T-helper 9 cell (primary cell): ENCODE measurements at places on chromosomes 12 and 14.

- DNase-seq: no peak
These were observed 459.6 kb downstream of the ZFP36L1 start for GRCh38 chr14:68333262-68333661.

- peak; percentile 4 for DNase-seq
These were observed 58.2 kb downstream of the DICER1 start for GRCh38 chr14:95098984-95099599.

DNA sequence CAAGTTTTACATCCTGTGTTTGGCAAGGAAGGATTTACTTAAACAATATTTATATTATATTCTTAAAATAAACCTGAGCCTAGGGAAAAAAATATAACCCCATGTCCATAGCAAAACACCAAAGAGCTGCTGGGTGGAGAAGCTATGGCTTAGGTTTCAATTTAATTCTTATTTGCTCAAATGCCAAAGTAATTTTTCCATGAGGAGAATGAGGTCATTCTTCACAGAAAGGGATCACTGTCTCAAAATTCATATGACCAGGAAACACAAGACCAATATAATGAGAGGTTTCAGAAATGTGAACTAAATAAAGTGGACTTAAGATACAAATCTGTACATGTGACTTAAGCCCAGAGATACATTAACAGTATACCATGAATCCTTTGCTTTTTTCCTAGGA lies 195.0 kb downstream of the PHLDA1 start:
- DNase-seq: no peak

DNA sequence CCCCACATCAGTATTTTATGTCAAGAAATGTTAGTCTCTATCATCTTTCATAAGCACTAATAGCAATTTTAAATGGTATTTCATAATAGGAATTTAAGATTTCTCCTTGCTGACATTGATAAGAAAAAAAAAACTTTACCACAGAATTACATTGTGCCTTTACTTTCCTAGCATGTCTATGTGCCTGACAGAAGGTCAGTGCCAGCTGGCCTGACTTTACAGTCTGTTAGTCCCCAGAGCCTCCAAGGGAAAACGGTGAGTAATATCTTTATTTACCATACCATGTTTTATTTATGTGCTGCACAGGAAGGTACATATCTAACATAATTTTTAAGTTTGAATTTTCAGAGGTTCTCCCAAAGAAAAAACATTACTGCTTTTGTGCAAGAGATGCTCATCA lies 152.0 kb upstream of the AEBP2 start:
- no peak for DNase-seq

- no peak for DNase-seq
These were observed 22.9 kb upstream of the CTDSP2 start for GRCh38 chr12:57869298-57869926.

DNA sequence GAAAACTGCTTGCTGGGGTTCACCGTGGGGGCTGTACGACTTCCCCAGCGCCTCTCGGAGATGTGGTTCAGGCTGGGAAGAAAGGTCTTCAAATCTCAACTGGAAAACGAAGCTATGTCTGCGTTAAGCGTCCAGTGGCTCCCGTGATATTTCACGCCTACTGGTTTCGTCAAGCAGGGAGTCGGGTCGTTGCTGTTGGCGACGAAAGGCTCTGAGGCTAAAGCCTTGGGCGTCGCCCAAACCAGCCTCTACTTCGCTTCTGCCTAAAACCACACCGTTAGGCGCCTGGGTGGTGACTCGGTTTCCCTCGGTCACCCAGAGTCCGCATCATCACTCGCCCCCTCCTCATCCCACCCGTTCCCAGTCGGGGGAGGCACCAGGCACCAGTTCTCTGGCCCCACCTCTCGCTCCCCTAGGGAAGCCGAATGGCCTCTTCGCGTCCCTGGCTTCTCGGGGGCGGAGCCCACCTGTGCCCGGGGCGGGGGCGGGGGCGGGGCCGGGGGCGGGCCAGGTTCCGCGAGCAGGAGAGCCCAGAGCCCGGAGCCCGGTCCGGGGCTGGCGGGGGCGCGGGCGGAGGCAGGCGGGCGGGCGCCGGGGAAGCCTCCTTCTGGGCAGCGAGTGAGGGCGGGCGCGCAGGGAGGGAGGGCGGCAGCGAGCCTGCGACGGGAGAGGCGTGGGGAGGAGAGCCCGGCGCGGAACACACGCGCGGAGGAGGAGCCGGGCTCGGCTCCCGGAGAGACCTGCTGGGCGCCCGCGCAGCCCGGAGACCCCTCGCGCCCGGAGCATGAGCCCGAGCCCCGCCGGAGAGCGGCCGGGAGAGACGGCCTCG lies at the start of gene B4GALNT3:
TSS of gene B4GALNT3 (plus strand) at position 510 of the 829 bp plus-strand sequence. CDS start 438 bp downstream, outside the sequence.
- peak; percentile 33 for DNase-seq

GRCh38 chr14:104091927-104092771 lies 6.6 kb downstream of the ASPG start:
- DNase-seq: no peak

GRCh38 chr12:91203610-91204009 lies 21.0 kb upstream of the DCN start:
- no peak for DNase-seq

DNA sequence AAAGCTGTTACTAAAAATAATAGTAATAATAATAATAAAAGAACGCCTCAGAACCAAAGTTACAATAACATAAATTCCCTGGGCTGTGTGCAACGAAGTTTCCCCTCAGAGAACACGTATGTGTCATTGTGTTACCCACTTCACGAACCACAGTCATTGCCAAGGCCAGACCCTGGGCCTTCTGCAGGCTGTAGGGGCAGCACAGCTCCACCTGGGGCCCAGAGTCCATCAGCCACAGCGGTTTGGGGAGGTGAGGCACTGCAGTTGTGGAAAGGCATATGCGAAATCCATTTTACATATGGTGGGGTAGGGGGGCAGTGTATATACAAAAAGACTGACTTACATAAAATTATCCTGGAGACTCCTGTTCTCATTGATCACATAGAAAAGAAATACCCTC lies 56.1 kb downstream of the ESR2 start:
- DNase-seq: no peak

- no peak for DNase-seq
These were observed 160.5 kb downstream of the BTG1 start for GRCh38 chr12:91985002-91985787.

- no peak for DNase-seq
These were observed 787.2 kb downstream of the GALC start for GRCh38 chr14:87205811-87206210.

GRCh38 chr12:52993558-52993869 lies 12.7 kb upstream of the EIF4B start:
- no peak for DNase-seq

- DNase-seq: no peak
These were observed 56.3 kb upstream of the SLC6A13 start for GRCh38 chr12:318759-319515.

DNA sequence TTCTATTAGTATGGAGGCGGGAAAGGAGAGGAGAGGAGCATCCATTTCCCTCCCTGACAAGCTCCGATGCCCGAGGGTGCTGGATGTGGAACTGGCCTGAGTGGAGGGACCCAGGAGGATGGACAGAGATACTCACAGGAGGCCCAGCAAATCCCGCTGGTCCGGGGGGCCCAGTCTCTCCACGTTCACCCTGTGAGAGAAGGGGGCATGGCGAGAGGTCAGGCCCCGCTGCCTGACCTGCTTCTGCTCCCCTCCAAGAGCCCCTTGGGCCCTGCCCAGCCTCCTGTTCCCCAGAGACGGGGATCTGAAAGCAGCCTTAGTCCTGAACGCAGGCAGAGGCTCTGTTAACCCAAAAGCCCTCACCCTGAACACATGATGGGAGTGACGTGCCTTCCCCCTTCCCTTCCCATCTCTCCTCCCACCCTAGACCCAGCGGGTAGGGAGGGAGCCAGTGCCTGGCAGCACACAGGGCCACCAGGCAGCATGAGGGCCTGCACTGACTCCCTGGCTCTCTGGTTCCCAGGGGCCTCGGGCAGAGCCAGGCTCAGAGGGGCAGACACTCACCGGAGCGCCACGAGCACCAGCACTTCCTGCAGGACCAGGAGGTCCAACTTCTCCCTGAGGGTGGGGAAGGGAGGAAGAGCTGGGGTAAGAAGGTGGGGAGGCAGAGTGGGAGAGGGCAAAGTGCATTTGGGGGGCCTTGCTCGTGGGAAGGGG lies 17.5 kb downstream of the TMEM106C start:
- no peak for DNase-seq

DNA sequence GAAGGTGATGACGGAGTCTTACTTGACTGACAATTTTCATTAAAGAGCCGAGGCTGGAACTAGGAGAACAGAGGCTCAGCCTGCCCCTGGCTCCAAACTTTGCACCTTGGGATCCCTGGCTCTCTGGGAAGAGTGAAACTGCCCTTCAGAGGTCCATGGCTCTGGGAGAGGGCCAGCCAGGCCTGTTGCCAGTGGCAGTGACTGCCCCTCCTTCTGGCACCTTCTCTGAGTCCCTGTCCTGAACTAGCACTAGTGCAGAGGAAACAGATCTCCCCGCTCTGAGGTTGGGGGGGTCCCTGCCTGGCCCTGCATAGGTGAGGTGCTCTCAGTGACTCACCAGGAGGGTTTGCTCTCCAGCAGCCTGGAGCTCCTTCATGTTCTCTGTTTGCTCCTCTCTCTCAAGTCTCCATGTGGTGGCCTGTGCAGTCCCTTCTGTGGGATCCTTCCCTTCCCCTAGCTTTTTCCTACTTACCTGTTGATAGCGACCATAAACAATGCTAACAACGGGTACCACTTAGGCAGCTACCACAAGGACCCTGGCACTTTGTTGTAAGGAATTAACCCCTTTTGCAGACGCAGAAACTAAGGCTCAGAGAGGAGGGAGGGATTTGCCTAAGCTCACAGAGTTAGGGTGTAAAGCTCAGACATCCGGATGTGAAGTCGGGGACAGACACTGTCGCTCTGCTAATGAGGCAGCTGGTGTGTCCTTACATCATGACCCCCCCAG lies 22.4 kb downstream of the FAM222A start:
- DNase-seq: no peak

GRCh38 chr14:58638231-58639197 lies 752 bp downstream of the DACT1 start:
- DNase-seq: no peak

GRCh38 chr12:114406316-114406983 lies 506 bp upstream of the TBX5 start:
- no peak for DNase-seq

DNA sequence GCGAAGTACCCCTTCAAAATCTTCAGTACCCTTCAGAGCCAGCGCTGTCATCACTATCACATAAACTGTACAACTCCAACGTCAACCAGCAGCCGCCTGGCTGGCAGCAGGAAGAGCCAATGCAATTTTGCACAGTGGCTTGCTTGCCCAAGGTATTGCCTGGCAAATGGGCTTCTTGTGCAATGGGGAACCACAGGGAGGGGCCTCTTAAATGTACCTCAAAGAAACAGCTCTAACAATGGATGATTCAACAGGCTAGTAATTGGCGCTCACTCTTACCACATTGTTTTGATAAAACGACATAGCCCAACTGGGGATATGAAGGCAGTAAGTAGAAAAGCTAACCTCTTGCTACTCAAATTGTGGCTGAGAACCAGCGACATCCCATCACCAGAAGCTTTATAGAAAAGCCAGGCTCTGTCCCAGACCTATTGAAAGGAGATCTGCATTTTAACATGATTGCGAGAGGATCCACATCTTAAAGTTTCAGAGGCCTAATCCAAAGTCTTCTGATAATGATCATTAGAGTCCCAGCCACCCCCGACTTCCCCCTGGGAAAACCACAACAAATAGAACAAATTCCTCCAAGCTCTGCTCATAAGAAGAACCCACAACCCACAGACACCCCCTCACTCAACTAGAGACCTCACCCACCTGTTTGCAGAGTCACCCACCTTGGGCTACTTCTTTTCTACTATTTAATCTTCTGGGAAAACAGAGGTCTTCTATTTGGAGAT lies 125.3 kb upstream of the HIF1A start:
- DNase-seq: no peak

DNA sequence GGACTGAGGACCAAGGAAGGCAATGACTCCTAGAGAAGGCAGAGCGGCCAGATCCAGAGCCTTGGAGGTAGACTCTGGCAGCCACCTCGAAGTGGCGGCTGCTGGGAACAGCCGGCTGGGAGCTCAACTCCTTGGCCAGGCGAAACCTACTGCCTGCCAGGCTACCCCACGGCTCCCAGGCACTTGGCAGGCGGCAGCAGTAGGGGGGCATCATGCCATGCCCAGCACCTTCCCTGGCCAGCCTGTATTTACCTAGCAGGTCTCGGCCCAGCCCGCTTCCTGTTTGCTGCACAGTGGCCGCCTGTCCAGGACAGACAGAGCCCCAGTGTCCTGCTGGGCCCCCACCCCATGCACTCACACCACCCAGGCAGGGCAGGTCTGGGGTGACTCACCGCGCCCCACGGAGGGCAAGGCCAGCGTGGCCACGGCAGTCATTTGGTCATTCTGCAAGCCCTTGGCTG lies 10.2 kb downstream of the TRPV4 start:
- no peak for DNase-seq

GRCh38 chr14:51446771-51447170 lies 204.9 kb upstream of the FRMD6 start:
- no peak for DNase-seq

DNA sequence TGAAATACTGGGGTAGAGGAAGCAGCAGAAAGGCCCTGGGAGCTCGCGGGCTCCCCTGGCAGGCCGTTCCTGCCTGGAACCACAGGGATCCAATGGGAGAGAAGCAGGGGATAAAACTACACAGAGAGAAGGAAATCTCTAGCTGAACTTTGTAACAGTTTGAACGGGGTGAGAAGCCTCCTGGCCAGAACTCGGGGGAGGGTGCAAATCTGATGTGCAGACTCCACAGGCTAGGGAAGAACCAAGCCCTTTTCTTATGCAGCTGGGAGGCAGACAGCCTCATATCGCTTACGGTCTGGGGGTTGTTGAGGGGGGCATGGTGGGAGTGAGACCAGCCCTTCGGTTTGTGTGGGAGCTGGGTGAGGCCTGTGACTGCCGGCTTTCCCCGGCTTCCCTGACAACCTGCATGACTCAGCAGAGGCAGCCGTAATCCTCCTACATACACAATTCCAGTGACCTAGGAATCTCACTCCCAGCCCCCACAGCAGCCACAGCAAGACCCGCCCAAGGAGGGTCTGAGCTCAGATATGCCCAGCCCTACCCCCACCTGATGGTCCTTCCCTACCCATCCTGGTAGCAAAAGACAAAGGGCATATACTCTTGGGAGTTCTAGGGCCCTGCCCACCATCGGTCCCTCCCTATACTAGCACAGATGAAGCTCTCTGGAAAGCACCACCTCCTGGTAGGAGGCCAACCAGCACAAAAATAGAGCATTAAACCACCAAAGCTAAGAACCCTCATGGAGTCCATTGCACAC lies 143.0 kb downstream of the TMTC1 start:
- DNase-seq: no peak

- DNase-seq: no peak
These were observed 308.8 kb downstream of the SNAPC1 start for GRCh38 chr14:62071039-62071438.

DNA sequence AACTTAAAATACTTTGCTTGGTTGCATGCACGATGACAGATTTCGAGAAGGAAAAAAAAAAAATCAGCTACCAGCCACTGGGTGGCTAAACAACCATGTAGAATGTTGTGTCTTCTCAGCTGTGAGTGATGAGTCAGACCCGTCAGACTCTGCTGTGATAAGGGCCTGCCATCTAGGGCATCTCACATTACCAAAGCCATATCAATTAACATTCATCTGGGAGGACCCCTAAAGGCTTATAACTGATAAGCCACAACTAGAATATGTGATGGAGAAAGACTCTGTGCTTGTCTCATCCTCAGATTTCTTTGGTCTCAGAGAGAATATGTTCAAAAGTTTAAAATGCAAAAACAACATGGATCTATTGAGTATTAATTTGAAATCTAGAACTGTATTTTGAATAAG lies 111.5 kb downstream of the PAX9 start:
- DNase-seq: no peak

GRCh38 chr14:61530896-61531295 lies 164.4 kb upstream of the HIF1A start:
- no peak for DNase-seq
